ENCODE measurements at places on chromosomes 16 and 17.

DNA sequence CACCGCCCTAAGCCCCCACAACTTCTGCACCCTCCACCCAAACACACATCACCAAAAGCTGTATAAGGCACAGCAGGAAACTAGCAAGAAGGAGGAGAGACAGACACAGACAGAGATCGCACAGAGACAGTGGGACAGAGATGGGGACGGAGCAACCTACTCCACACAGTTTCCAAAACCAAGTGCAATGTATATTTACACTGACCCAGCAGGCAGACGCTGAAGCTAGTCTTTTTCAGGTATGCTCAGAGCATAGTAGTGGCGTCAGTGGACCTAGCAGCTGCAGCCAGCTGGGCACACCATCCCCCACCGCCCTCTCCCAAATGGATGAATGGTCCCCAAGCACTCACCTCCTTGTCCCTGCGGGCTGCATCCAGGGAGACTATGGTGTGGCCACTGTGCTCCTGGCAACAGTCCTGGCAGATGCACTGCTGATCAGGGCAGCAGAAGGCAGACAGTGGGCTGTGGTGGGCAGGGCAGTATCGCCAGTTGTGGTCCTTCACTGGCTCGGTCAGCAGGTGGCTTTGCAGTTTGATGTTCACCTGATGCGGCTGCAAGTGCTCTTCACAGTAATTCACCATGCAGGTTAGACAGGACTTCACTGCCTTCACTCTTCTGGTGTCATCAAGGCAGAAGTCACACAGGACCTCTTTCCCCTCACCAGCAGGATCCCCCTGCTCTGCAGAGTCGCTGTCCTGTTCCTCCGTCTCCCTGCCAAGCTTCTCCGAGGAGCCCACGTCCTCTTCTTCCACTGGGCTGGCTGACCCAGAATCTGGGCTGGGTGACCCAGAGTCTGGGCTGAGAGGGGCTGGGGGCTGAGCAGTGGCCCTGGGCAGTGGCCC lies 31.5 kb upstream of the FBXW10B start:
- no peak for DNase-seq

DNA sequence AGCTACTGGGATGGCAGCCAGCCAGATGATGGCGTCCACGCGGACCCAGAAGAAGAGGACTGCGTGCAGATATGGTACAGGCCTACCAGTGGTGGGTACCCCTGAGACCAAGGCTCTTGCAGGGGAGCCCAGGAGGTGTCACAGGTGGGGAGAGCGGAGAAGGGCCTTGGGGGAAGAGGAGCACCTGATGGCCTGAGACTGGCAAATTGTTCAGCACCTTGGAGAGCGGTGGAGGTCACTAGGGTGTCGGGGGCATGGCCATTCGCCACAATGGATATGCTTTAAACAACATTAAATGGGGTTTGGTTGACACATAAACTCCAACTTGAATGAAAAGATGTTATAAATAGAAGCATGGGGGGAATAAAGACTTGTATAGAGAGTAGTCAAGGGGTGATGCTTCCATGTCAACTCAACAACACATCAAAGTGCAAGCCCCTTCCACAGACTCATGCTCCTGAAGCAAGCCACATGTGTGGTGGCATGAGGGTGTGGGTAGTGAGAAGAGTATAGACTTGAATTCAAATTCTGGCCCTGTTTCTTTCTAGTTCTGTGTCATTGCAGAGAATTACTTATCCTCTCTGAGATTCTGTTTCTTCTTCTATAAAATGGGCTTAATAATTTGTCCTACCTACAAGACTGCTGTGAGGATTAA lies 22.2 kb downstream of the CLEC19A start:
- no peak for DNase-seq

DNA sequence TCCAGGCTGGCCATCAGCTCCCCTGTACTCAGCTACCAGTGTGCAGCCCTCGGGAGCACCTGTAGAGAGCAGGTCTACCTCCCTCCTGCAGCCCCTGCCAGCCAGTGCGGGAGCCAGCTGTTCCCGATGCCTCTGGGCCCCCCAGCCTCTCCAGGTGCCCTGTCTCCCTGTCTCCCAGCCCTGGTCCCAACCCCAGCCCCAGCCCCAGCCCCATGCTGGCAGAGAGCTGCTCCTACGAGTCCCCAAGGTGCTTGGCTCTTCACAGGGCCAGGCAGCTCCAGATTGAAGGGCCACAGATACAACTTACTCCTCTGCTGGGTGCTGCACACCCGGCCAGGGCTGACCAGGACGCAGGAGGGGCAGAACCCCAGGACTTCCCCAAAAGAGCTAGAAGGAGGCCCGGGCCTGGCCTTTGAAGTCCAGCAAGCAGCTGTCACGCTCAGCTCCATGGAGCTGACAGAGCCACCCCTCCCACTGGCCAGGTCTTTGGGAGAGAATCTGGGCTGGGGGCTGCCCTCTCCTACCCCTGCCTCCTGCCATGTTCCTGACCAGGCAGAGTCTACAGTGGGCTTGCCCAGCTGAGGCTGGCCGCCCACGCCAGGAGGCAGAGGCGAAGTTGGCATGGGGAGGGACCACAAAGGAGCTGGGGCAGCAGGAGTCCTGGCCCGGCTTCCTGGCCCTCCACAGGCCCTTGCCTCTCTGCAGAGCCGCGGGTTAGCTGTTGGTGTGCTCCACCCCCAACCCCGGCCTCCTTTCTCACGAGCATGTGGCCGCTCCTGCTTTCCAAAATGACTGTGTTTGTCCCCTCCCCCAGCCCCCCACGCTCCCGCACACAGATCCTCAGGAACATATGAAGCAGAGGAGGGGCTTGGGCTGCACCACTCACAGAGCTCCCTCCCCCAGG lies 9.5 kb upstream of the ADAM11 start:
- DNase-seq: no peak

DNA sequence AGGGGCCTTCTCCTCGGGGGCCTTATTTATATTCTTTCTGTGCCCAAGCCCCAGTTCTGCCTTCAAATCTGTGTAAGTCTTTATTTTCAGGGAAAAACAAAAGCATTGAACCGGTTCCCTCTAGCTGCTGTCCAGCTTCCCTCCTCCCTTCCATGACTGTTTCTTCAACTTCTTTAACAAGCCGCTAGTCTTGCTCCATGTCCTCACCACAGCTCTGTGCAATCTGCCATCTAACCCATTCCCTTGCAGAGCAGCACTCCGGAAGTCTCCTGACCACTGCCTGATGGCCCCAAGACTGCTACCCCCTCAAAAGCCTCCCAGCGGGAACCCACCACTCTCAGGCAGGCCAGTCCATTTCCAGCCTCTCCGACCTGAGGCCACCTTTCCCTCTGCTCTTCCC lies 16.9 kb downstream of the EMC8 start:
- no peak for DNase-seq

- DNase-seq: no peak
Observed at GRCh38 chr16:23679274-23679985, 741 bp downstream of the PLK1 start.

GRCh38 chr17:32266389-32267301 lies 1.0 kb downstream of the RHBDL3 start:
- no peak for DNase-seq

Data from KG1 (cell line).